ENCODE measurements at places on chromosomes 5 and 9. TPM values are rescaled to one million over a fixed set of nuclear protein-coding genes. Genes with fewer than 3 reads are reported as not detected.

DNA sequence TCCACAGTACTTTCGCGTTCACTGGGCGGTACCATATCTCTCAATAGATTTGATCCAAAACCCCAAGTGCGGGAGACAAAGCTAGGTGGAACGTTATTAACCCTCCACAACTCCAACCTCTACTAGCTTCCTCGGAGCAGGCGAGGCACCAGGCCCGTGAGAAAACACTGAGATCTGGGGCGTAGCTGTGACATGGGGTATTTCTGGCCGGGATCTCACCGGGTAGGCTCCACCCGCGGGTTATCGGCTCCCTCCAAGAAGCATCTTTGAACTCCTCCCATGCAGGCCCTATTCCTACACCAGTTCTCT is 350 bp upstream of the SLC25A46 start:
- no peak for DNase-seq

HAND1 gene
- 0.10 TPM for polyA plus RNA-seq

GRCh38 chr5:75351139-75351926 is 14.3 kb downstream of the HMGCR start:
- no peak for DNase-seq

THG1L gene
- polyA plus RNA-seq = 25.1 TPM

DNA sequence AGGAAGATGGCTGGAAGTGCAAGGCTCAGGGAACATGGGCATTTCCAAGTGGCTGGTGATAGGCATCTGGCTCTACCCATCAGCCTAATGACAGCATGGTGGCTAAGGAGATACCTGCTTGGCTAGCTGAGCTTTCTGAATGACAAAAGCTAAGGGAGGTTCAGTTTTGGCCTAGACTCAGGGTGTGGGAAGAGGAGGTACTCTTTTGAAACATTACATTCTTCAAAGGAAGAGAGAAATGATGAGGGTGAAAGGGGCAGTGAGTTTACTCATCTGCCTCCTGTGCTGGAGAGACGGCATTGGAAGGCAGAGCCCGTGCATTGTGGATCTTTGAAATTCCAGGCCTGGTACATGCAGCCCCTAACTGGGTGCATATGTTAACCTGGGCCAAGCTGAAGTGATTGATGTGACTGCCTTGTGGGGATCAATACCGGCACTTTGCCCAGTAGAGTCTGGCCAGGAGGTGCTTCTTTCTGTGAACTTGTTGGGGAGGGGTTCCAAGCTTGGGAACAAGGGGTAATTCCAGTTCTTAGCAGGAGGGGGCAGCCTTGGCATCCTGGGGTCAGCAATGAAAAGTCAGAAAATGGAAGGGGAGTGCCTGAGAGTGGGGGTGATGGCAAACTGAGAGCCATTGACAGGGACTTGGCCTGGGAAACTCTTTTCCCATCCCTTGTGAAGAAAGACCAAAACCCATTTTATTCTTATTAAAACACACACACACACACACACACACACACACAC is 108.6 kb downstream of the ACER2 start:
- DNase-seq = no peak

COX7C gene
- polyA plus RNA-seq = 1,148 TPM

DNA sequence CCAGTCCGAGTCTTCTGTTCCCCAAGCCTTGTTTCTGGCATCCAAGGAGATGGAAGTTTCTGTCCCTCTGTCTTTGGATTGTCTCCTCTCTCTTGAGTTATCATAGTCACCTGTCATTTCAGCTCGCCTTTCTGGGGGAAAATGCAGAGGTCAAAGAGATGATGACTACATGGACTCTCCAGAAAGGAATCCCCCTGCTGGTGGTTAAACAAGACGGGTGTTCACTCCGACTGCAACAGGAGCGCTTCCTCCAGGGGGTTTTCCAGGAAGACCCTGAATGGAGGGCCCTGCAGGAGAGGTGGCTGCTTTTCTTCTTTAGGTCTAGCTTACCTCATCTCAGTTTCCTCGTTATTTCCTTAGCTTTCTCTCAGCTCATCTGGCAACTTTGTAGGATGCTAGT is 25.1 kb downstream of the ERAP2 start:
- no peak for DNase-seq

DNA sequence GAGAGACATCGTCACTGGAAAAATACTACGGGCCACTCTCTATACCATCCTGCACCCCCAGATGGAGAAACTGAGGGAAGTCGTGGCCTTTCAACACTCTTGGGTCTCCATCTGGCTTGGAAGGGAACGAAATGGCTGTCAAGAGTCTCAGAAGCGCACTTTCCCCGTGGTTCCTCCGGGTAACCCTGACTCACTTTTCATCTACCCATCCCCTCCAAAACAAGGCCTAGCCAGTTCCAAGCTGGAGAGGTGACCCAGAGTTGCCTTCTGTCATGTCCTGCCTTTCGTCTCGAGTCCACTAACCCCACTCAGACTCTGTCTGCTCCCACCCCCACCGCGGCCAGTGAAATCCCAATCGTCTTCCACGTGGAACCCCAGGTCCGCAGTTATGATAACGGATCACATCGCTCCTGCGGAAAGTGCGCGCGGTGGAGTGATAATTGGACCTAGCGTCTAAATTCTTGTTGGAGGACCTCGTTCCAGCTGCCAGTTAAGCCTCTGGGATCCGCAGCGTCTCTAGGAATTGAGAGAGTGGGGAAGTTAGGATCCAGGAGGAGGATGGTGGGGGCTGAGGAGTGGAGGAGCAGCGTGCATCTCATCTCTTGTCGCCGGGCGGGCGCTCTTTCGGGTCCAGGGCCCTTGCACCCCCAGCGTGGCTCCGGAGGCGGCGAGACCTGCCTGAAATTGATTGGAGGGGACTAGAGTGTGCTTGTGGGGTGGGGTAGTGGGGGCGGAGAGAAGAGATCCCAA is 4.6 kb downstream of the CDKN2A start:
- DNase-seq = no peak

RANBP3L gene
- polyA plus RNA-seq = 10.7 TPM

DNA sequence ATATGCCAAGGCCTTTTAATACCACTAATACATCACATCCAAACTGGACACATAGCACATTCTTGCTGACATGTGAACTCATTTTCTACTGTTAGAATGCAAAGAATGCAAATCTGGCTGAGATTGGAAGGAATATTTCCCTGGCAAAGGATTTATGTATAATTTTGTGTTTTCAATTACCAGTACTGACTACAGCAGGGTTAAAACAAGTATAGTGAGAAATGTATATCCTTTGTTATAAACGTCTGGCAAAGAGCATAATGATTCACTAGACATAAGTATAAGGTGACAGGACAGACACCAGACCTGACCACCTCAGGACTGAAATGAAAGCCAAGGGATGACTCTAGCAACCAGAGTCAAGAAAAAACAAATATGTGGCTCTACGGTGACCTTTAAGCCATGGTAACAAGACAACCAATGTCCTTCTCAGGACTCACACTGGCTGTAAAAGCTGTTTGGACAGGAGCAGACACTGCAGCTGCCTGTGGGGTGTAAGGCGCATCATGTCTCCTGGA is 95.0 kb downstream of the MRPS27 start:
- DNase-seq = no peak

SOX30 gene
- 0.69 TPM for polyA plus RNA-seq

DNA sequence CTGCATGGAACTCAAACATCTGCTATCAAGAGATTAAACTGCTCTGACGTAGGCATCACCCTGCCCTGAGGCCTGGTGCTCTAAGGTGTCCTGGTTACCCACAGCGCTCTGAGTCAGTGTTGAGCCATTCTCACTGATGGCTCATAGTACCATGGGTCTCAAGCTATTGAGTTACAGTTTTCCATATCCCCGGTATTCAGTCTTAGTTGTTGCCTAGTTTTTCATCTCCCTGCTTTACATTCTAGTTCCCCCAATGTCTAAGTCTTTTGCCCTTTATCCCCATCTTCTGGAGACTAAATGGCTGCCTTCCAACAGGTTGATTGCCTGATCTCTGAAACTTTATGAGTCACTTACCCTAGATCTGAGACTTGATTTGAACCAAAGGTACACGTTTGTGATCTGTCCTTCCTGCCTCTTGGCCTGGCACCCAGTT is 161.2 kb upstream of the PTGER4 start:
- DNase-seq = no peak

- DNase-seq = no peak
Observed at GRCh38 chr5:88673253-88674105, 209.5 kb downstream of the MEF2C start.

GRCh38 chr9:698276-698675 is 143.2 kb upstream of the DMRT1 start:
- DNase-seq = no peak

GRCh38 chr5:133307275-133307674 is 255.5 kb downstream of the HSPA4 start:
- no peak for DNase-seq

FOXD4L6 gene
- not detected for polyA plus RNA-seq

DNA sequence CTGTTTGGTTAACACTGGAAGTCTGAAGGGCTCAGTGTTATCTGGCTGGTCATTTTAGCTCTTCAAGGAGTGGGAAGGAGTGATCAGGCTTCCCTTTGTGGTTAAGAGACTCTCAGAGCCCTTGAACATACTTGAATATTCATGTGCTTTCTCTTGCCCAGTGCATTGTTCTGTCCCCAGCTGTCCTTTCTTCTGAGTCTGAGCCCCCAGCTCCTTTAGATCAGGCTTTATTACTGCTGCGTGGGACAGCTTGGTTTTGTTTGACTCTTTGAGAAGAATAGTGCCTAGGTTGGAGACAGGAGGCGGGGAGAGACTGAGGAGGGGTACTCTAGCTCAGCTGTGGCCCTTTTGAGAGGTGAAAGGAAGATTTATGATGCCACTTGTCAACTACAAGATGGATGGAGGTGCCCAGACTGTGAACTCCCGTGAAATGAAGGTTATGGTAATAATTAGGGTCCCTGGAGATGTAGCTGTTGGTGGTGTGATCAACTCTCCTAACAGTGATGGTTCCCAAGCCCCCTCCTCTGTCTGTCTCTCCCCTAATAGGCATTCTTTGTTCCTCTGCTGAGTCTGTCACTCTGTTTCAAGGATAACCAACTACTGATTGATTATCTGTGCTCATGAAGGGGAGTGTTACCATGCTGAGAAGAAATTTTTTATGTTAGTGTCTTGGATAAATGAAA is 83.1 kb upstream of the GLRA1 start:
- no peak for DNase-seq

GRCh38 chr5:126370796-126371718 is 52.2 kb upstream of the GRAMD2B start:
- DNase-seq = no peak

OR2K2 gene
- not detected for polyA plus RNA-seq

DNA sequence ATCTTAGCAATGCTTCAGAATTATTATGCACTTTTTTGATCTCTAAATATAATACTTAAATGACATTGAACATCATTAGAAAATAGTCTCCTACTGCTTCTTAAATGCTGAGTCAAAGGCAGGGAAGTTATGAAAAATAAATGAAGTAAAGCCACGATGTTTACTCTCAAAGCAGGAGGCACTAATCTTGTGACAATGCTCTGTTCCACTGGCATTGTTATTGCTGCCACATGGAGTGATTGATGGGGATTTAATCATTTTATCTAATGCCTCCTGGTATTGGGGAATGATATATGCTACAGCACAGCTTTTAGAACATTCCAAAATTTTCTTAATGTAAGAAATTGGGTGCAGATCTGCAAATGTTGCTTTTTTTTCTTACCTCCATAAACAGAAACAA is 1655.4 kb upstream of the NUDT12 start:
- DNase-seq = no peak

GRCh38 chr9:27765266-27766072 is 192.2 kb upstream of the C9orf72 start:
- DNase-seq = no peak

GRCh38 chr9:134514503-134514902 is 127.1 kb upstream of the COL5A1 start:
- no peak for DNase-seq

- no peak for DNase-seq
Observed at GRCh38 chr9:106358331-106358730, 504.6 kb upstream of the ZNF462 start.

DNA sequence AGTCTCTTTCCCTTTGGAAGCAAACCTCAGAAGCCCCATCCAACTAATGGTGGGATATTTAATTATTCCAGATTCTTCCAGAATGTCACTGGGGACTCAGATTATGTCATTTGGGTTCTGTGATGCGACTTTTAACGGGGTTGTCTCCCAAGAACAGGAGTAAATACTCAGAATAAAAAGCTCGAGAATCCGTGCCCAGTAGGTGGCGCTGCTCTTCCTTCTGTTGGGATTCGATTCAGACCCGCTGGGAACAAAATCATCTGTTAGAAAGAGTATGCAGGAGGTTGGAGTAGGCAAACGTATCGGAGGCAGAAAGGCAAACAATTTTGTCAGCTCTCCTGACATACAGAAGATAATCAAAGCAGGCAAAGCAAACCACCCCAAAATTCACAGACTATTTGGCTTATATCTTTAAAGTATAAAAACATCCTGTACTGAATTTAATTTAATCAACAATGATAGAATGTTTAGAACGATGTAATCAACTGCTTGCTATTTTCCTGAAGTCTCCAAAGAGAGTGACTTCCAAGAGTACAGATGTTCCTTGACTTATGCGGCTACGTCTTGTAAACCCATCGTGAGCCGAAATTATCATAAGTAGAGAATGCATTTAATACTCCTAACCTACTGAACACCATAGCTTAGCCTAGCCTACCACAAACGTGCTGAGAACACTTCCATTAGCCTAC is 169.8 kb upstream of the RAI14 start:
- peak; percentile 83 for DNase-seq

C6 gene
- polyA plus RNA-seq = 3.2 TPM

- DNase-seq = no peak
Observed at GRCh38 chr9:131476777-131477345, 25.9 kb upstream of the POMT1 start.

DNA sequence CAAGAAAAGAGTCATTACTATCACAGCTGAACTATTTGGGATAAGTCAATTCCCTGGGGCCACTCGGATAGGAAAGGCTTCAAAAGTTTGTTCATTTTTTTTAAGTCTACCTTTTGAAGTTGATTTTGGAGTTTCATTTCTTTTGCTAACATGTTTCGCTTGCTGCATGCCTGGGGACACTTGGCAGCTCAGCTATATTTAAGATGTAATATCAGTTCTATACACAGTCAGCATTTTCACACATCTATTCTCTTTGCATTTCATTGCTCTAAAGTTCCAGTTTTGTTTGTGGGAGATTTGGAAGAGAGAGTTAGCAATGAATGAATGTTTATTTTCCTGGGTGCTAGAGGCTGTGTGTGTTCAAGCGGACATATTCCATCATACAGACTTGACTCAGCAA is 445.2 kb upstream of the GRAMD2B start:
- no peak for DNase-seq

All from right renal pelvis (tissue), 4 donors.